ENCODE measurements at places on chromosomes 4 and X. TPM values are rescaled to one million over a fixed set of nuclear protein-coding genes. Genes with fewer than 3 reads are reported as not detected.

The RPA4 gene
- 1.5 TPM for total RNA-seq

The MSX1 gene
- total RNA-seq = 0.53 TPM

The JAKMIP1 gene
- total RNA-seq = 0.42 TPM

The OPRPN gene
- not detected for total RNA-seq

DNA sequence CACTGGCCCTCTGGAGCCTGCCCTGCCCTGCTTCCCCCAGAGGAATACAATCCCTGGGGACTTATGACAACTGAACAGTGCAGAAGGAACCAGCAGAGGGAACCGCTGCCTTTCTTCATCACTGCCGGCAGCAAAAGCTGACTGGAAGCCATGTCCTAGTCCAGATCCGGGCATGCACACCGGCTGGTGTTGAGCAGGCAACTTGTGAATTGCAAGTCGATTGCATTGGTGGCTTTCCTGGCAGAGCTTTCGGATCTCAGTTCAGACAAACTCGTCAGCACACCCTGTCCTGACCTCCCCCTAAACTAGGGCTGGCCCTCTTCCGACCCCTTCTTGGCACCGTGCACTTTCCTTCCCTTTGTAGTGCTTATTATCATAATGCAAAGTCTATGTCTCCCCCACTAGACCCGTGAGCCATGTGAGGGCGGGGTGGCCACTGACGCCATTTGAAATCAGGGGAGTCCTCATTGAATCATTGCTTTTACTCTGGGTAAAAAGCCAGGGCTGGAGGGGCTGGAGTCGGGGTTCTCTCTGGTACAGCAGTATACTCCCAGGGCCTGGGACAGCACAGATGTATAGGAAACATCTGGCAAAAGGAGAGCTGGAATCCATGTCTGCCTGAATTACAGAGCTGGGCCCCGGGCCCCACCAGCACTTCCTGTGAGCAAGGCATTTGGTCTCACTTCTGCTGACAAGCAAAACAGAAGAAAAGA lies 1.8 kb downstream of the ARHGAP4 start:
- H3K4me1 ChIP-seq = no peaks in the 10 kb centered on the region
- H3K27ac ChIP-seq = no peak overlapping the region
- DNase-seq = no peak

GRCh38 chrX:37409278-37409677 lies 60.1 kb downstream of the PRRG1 start:
- H3K27me3 ChIP-seq = no peaks in the 10 kb centered on the region
- H3K4me3 ChIP-seq = no peak overlapping the region
- no peak for DNase-seq
- no peaks in the 10 kb centered on the region for H3K4me1 ChIP-seq

DNA sequence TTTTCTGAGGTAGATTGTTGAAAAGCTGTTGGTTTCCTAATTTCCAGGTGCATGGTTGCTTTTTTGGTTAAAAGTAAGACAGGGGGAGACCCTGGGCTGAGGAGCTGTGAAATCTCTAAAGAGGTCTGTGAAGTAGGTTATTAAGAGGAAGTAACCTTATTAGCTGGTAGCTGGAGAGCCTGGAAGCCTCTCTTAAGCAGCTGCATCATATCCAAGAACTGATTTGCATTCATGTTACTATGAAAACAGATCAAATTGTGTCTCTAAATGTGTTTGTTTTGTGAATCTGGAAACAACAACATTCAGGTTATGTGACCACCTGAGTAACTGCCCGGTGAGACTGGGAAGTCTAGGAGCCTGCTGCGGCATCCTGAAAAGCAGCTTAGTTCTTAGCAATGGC lies 54.1 kb downstream of the ARHGAP10 start:
- no peak overlapping the region for H3K4me3 ChIP-seq
- no peak overlapping the region for H3K27ac ChIP-seq
- no peaks in the 10 kb centered on the region for H3K36me3 ChIP-seq
- no peaks in the 10 kb centered on the region for H3K27me3 ChIP-seq

DNA sequence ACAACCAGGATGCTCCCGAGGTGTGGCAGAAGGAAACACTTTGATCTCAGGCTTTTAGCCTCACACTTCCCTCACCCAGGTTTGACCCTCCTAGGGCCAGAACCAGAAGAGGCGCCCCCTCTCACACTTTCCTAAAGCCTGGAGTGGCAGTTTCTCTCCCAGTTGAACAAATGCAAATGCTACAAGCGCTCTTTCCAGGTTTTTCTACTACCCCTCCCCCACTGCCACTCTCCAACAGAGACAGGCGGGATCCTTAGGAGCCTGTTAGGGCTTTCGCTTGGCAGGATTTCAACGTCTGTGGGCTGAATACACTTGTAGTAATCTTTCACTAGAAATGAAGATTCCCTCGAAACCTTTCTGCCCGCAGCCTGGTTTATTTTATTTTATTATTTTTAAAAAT lies 2.4 kb downstream of the TSC22D3 start:
- H3K27me3 ChIP-seq = peaks cover 4% of the 10 kb centered on the region
- no peak overlapping the region for H3K4me3 ChIP-seq
- H3K4me1 ChIP-seq = no peaks in the 10 kb centered on the region

DNA sequence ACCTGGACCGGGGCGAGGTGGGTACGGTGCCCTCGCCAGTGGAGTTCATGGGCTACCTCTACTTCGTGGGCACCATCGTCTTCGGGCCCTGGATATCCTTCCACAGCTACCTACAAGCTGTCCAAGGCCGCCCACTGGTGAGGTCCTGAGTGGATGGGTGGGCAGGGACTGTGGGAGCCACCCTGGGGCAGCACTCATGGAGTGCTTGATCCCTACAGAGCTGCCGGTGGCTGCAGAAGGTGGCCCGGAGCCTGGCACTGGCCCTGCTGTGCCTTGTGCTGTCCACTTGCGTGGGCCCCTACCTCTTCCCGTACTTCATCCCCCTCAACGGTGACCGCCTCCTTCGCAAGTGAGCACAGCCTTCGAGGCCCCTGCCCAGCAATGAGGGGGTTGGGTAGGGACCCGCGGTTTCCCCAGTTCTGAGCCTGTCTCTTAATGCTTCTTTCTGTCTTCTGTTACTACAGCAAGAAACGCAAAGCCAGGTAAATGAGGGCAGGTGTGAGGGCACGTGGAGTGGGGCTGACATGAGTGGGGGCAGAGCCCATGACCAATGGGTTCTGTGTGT lies 3.7 kb downstream of the PORCN start:
- H3K4me3 ChIP-seq = no peak overlapping the region
- H3K4me1 ChIP-seq = no peaks in the 10 kb centered on the region
- H3K27ac ChIP-seq = no peak overlapping the region
- DNase-seq = no peak
- no peaks in the 10 kb centered on the region for H3K36me3 ChIP-seq

DNA sequence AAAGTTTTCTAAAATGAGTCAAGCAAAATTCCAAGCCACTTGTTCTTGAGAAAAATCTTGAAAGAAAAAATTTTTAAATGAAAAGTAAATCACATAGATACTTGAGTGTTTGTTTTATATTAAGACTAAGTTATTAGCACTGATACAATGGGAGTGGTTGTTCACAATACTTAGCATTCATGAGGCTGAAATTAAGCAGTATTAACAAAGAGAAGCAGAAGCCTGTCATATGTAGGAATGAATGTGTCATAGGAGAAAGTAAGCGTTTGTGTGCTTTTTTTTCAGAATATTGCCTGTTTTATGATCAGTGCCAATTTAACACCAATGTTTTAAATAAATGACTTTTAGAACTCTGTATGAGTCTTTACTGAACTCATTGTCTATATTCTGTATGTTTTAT lies 37.6 kb downstream of the PLS3 start:
- no peak overlapping the region for H3K4me3 ChIP-seq
- H3K27me3 ChIP-seq = peaks cover 7% of the 10 kb centered on the region
- no peaks in the 10 kb centered on the region for H3K36me3 ChIP-seq
- no peaks in the 10 kb centered on the region for H3K4me1 ChIP-seq

DNA sequence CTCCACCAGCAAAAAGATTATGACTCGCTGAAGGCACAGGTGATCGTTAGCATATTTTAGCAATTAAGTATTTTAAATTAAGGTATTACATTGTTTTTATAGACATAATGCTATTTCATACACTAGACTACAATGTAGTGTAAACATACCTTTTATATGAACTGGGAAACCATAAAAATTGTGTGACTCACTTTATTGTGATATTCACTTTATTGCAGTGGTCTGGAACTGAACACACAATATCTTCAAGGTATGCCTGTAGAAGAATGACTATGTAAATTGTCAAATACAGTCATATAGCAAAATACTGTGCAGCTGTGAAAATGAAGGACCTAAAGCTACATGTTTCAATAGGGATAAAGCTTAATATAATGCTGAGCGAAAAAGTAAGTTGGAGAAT lies 26.6 kb upstream of the MAML3 start:
- no peak for DNase-seq
- H3K4me3 ChIP-seq = no peak overlapping the region
- H3K27me3 ChIP-seq = no peaks in the 10 kb centered on the region
- H3K27ac ChIP-seq = no peak overlapping the region

GRCh38 chr4:184756399-184756798 lies 22.5 kb upstream of the CENPU start:
- DNase-seq = no peak
- no peaks in the 10 kb centered on the region for H3K4me1 ChIP-seq
- H3K27ac ChIP-seq = no peak overlapping the region
- no peaks in the 10 kb centered on the region for H3K36me3 ChIP-seq

- H3K27ac ChIP-seq = no peak overlapping the region
- H3K36me3 ChIP-seq = no peaks in the 10 kb centered on the region
- no peaks in the 10 kb centered on the region for H3K27me3 ChIP-seq
- no peak overlapping the region for H3K4me3 ChIP-seq
- no peaks in the 10 kb centered on the region for H3K4me1 ChIP-seq
- no peak for DNase-seq
Observed at GRCh38 chr4:125101719-125102118, 213.0 kb upstream of the FAT4 start.

DNA sequence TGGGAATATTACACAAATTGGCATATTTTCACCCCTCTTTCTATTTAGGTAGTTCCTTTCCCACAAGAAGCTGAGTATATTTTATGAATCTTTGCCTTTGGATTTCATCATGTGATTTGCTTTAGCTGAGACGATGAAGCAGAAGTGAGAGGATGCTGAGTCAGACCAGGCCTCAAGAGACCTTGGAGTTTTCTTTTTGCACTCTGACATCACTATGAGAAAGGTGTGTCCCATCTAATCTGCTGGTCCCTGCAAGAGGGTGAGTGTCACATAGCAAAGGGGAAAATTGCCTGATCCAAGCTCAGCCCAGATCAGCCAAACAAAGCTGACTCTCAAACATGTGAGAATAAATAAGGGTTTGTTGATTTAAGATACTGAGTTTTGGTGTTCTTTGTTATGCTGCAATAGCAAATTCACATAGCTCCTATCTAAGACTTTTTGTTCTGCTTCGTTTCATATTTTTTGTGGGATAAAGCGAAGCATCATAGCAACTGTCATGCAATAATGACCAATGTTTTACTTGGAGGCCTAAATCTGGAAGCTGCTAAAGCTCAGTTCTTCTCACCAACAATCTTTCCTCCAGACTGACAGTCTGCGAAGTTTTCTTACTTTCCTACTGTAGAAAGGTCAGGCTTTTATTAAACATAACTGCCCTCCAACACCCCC lies 176.9 kb downstream of the PDHA2 start:
- H3K27ac ChIP-seq = no peak overlapping the region
- H3K36me3 ChIP-seq = no peaks in the 10 kb centered on the region
- H3K27me3 ChIP-seq = no peaks in the 10 kb centered on the region

DNA sequence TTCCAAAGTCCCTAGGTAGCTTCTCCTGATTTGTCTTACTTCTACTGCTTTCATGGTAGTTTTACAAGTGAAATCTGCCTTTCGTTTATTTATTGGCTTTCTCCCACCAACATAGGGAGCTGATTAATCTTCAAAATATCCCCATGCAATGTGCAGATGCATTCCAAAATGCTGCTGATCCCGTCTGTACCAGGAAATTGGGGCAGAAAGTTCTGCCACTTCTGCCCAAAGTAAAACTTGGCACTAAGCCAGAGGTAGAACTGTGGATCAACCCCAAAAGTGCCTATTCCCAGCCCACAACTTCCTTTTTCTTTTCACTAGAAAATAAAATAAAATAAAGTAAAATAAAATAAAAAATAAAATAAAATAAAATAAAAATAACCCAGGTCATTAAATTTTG lies 47.3 kb upstream of the PPARGC1A start:
- H3K27ac ChIP-seq = no peak overlapping the region
- no peaks in the 10 kb centered on the region for H3K36me3 ChIP-seq
- no peaks in the 10 kb centered on the region for H3K27me3 ChIP-seq
- DNase-seq = no peak
- no peak overlapping the region for H3K4me3 ChIP-seq
- no peaks in the 10 kb centered on the region for H3K4me1 ChIP-seq

DNA sequence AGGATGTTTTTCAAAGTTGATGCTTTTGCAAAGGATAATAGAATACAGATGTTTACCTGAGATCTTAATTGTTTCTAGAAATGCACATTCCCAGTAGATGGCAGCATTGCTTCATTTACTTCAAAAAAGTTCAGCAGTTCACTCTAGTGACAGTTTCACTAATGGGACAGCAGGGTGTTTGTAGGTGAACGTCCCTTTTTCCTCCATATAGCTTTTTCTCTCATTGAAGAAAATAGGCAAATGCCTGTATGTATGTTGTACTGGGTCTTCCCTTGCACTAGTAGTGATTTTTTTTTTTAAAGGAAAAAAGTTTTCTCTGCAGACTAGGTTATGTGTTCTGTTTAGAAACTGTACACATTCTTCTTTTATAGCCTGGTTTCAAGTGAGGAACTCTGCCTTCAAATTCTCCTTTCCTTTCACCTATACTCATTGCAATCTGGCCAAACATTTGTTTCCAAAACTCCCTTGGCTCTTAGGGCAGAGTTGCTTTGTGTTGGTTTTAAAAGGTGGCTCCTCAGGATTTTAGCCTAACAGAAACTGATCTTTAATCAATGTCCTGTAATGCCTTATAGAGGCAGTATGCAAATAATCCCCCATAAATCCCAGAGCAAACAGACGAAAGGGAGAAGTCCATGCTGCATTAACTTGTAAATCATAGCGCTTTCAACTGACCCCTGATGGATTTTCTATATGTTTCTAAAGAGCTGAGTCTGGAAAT lies 86.3 kb downstream of the EGF start:
- no peak overlapping the region for H3K4me3 ChIP-seq
- DNase-seq = peak; percentile 38

- no peak overlapping the region for H3K4me3 ChIP-seq
- no peaks in the 10 kb centered on the region for H3K27me3 ChIP-seq
- no peak for DNase-seq
- H3K27ac ChIP-seq = no peak overlapping the region
- H3K36me3 ChIP-seq = no peaks in the 10 kb centered on the region
- H3K4me1 ChIP-seq = no peaks in the 10 kb centered on the region
Observed at GRCh38 chrX:111168314-111168713, 72.3 kb downstream of the PAK3 start.

DNA sequence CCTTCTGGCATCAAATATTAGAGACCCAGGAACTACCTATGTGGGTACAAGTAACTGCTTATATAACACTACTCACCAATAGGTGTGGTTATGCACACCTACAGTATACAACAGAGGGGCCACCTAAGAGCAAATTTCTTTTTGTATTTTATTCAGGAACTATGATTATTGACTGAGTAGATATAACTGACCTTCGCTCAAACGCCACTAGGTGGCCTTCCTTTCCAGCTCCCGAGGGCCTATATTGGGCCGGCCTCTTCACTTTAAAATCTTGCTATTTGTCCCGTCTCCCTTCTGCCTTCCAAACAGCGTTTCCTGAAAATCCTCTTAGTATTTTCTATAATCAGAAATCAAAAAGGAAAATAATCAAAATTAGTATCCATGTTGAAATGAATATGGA lies 19.9 kb upstream of the PABPC5 start:
- H3K27me3 ChIP-seq = no peaks in the 10 kb centered on the region
- no peaks in the 10 kb centered on the region for H3K36me3 ChIP-seq
- no peak overlapping the region for H3K4me3 ChIP-seq
- no peaks in the 10 kb centered on the region for H3K4me1 ChIP-seq
- no peak overlapping the region for H3K27ac ChIP-seq

GRCh38 chr4:154466336-154466735 lies 25.3 kb downstream of the DCHS2 start:
- no peaks in the 10 kb centered on the region for H3K27me3 ChIP-seq
- H3K36me3 ChIP-seq = no peaks in the 10 kb centered on the region
- H3K4me3 ChIP-seq = no peak overlapping the region
- no peak overlapping the region for H3K27ac ChIP-seq
- no peak for DNase-seq
- H3K4me1 ChIP-seq = no peaks in the 10 kb centered on the region

Data from colonic mucosa (tissue), 4 donors.